ENCODE measurements at places on chromosomes 13 and 19.

DNA sequence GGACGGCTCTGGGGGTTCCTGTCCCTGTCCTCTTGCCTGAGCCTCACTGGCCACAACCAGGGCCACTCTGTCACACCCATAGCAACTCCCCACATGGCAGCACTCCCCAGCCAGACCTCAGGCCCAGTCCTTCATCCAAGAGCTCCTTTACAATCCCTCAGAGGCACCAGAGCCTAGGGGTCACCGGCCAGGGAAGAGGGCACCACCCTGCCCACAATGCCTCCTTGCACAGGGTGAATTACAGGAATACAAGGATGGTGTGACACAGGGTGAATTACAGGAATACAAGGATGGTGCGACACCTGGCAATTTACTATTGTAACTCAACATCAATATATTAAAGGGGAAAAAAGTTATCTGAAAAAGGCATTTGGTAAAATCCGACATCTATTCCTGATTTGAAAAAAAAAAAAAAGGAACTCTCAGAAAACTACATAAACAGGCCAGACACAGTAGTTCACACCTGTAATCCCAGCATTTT lies 16.5 kb downstream of the MIER2 start:
- DNase-seq = no peak

DNA sequence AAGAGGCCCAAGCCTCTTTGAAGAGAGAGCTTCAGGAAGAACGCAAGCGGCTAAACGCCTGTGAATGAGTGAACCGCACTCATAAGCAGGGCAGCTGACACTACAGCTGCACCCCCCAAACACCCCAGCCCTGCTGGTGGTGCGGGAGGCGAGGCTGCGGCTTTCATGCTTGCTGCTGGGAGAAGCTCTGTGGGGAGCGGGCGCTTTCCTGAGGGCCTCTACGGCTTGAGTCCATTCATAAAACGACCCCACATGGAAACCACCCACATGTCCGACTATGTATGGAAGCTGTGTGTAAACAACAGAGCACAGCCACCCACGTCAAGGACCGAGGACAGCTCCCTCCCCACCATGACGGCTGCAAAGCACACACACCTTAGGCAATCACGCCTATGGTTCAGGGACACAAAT lies 5.5 kb downstream of the AP3D1 start:
- no peak for DNase-seq

DNA sequence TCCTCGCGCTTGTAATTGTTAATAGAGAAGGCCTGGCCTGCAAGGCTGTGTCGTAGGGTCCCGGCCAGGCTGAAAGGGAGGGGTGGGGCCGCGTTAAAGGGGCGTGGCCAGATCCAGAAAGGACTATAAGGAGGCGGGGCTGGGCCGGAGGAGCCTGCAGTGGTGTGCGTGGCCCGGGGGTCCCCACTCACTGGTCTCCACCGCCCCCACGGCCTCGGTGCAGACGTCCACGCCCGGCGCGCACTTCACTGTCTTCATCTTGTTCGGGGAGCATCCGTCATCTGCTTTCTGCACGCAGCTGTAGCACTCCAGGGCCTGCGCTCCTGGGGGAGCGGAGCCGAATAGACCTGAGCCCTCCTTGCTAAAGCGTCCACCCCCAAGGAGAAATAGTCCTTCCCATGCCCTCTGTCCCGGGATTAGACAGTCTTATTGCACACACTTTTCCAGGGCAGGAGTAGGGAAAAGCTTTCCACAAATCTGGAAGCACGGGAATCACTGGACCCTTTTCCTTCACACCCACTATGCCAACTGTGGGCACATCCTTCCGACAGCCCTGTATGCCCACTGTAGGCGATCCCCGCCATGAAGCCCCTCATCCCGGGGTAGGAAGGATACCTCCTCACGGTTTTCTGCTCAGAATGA lies 1.2 kb downstream of the LYPD3 start:
- peak; percentile 47 for DNase-seq

- no peak for DNase-seq
These were observed 35.3 kb upstream of the NPAS1 start for GRCh38 chr19:46984077-46985010.

DNA sequence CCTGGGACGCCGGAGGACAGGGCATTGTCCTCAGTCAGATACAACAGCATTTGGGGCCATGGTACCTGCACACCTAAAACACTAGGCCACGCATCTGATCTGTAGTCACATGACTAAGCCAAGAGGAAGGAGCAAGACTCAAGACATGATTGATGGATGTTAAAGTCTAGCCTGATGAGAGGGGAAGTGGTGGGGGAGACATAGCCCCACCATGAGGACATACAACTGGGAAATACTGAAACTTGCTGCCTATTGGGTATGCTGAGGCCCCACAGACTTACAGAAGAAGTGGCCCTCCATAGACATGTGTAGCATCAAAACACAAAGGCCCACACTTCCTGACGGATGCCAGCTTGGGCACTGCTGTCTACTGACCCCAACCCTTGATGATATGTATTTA lies 1.4 kb upstream of the ICAM4 start:
- DNase-seq = no peak

Data from activated CD8-positive, alpha-beta memory T cell treated with anti-CD3 and anti-CD28 coated beads for 4 hours (primary cell).